ENCODE measurements at places on chromosomes 4 and X.

DNA sequence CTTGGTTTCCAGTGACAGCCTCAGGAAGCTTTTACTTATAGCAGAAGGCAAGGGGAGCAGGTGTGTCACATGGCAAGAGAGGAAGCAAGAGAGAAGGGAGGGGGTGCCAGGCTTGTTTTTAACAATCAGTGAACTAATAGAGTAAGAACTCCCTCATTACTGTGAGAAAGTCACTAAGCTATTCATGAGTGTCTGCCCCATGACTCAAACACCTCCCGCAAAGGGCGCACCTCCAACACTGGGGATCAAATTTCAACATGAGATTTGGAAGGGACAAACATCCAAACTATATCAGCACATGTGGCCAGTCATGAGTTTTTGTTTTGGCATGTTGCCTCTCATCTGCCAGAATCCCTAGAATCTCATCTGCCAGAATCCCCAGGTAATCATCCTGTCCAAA, 183.5 kb upstream of the C1QTNF7 start:
- no peak for DNase-seq

- no peak for DNase-seq
Observed at GRCh38 chr4:123638834-123639233, 242.2 kb downstream of the SPRY1 start.

DNA sequence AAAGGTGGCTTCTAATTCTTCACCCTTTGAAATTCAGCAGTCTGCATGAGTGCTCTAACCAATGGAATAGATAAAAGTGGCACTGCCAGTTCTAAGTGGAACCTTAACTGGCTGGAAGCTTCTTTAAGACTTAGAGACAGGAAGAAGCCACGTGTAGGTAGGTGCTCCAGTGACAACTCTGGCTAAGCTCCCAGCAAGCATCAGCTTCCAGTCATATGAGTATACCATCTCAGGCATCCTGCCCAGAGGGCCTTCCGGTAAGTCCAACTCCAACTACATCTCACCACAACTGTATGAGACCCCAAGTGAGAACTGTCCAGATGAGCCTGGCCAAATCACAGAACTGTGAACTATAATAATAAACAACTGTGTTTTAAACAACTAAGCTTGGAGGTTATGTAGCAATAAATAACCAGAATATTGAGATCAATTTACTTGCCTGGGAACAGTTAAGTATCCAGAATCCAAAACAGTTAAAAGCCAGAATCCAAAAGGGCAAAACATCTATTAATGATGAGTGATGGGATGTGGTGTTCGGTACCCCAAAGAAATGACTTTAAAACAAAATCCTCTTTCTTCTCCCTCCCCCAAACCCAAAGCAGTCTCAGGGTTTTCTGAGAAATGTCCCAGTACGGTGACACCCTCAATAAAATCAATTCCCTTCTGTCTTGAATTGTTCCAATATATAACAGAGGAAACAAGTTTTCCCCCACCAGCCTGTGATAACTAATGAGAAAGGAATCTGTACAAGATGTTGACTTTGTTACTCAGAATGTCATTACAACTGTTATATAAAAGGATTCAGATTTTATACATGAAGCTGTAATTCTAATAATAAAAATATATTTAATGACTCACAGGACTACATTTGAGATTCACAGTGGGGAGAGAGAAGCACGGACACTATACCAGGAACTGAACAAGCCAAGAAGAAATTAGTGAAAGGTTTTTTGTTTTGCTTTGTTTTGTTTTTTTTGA, 4.2 kb downstream of the TSPAN5 start:
- no peak for DNase-seq

DNA sequence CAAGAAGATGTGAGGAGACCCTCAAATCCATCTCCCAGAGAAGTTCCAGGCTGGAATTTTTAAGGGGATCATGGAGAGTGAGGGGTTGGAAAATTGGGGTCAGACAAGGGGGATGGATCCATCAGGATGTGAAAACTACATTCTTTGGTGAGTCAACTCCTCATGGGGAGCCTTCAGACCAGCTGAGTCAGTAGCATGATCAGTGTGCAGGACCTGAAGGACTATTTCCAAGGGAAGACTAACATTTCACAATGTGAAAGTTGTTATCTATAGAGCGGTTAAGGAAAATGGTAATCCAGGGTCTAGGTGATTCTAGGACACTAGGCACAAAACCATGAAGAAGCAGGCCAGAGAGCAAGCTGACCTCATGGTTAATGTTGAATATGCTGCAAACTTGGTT, 38.6 kb upstream of the CEP135 start:
- DNase-seq: no peak

- DNase-seq: no peak
Observed at GRCh38 chrX:12007881-12008280, 130.4 kb upstream of the FRMPD4 start.

DNA sequence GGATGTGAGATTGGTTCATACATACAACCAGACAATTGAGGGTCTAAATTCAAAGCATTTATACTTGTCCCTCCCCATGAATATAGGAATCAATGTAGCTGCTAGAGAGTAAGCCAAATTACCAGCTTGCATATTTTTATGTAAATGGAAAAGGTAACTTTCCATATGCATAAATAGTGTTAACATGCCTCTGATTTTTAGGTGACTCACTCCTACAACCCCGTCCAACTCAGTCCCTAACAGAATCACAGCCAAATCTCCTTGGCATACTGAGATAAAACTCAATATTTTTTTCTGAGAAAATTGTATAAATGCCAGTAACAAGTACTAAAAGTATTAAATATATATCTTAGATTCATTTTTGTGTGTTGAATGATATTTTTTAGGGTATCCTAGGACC, 67.2 kb downstream of the INPP4B start:
- no peak for DNase-seq

GRCh38 chrX:152821145-152821765, 9.3 kb downstream of the CETN2 start:
- DNase-seq: no peak

GRCh38 chr4:12701384-12701783, 782.8 kb downstream of the RAB28 start:
- DNase-seq: no peak
